T-helper 2 cell (primary cell): ENCODE measurements at places on chromosomes 11 and 22.
A peak's percentile ranks its signal among the peaks of the same experiment; 100 is the strongest.

GRCh38 chr11:130206141-130206540, 46.6 kb downstream of the ST14 start:
- no peak for DNase-seq

- DNase-seq = no peak
Observed at GRCh38 chr11:47109051-47109726, 67.5 kb downstream of the ARFGAP2 start.

- no peak for DNase-seq
Observed at GRCh38 chr22:29443861-29444792, 5.7 kb downstream of the RFPL1 start.

DNA sequence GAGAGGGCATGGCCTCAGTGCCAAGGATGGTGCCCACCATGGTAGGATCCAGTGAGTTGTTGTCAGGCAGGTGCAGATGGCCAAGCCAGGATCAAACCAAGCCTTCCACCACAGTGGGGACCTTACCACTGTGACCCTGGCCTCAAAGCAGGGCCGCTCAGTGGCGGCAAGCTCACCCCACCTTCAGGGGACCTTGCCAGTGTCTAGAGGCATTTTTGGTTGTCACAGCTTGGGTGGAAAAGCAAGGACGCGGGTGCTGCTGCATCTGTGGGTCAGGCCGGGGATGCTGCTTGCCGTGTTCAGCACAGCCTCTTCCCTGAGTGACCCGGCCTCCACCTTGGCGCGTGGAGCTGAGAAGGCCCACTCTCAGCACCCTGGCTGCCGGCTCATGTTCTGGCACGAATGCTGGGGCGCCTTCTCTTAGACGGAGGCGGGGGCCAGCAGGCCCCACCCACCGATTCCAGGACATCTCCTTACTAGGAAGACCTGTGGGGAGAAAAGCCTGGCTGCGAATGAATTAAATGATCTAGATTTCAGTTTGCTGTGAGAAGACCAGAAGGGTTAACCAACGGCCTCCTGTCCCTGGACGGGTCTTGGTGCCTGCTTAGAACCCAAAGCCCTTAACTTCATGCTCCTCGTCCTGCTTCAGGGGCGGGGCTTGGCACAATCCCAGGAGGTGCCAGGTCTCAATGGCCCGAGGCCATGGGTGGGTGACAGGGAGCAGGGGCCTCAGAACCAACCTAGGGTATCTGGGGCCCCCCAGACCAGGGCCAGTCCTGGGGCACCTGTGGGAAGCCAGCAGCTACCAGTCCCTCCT, 18.9 kb downstream of the TRMU start:
- DNase-seq = no peak

DNA sequence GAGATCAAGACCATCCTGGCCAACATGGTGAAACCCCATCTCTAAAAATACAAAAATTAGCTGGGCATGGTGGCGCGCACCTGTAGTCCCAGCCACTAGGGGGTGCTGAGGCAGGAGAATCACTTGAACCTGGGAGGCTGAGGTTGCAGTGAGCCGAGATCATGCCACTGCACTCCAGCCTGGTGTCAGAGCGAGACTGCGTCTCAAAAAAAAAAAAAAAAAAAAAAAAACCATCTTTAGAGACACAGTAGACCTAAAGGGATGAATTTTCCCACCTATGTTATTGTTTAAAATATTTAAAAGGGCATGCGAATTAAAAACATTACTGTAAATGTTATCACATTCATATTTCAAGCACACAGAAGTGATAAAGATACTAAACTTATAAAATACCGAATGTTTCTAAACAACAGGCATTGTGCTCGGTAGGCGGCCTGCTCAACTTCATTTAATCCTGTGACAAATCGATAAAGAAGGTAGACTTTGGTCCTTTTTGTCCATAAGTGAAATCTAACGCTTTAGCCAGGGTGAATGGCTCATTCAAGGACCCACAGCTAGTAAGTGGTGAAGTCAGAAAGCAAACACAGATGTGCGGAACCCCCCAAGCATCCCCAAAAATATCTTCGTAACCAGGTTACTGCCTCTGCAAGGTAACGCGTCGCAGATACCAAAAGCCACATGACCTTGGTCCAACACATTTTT, 16.1 kb downstream of the NCAPD3 start:
- peak; percentile 40 for DNase-seq

- DNase-seq = no peak
Observed at GRCh38 chr11:104619751-104620150, 278.5 kb downstream of the CASP12 start.

- no peak for DNase-seq
Observed at GRCh38 chr11:77035580-77035979, 1.4 kb downstream of the B3GNT6 start.

DNA sequence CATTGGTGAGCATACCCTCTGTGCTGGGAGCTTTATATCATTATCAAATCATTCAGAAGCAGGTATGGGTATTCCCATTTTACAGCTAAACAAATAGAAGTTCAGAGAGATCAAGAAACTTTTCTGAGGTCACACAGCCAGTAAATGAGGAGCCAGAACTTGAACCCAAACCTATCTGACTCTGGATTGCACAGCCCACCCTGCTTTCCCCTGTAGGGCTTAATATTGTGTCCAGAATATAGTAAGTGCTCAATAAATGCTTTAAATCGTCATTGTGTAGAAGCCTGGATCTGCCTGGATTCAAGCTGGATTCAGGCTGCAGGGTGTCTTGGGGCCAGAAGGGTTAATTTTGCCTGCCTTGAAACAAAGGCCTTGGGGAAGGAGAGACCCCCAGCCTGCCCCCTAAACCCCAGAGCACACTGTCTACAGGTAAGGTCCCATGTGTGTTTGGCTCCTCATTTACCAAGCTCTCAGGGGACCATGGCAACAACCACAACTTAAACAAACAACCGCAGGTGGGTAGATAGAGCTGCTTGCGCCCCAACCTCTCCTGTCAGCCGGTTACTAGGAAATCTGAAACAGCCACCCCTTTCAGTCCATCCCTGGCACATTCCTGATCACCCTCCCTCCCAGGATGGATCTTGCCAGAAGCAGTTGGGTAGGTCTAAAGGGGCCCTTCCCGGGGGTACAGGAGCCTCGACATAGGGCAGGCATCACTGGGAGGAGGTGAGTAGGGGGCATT, 3.0 kb upstream of the SEC14L3 start:
- peak; percentile 36 for DNase-seq

GRCh38 chr11:79335681-79336080, 105.1 kb downstream of the TENM4 start:
- no peak for DNase-seq

GRCh38 chr11:92180226-92180625, 44.4 kb upstream of the FAT3 start:
- DNase-seq = no peak

DNA sequence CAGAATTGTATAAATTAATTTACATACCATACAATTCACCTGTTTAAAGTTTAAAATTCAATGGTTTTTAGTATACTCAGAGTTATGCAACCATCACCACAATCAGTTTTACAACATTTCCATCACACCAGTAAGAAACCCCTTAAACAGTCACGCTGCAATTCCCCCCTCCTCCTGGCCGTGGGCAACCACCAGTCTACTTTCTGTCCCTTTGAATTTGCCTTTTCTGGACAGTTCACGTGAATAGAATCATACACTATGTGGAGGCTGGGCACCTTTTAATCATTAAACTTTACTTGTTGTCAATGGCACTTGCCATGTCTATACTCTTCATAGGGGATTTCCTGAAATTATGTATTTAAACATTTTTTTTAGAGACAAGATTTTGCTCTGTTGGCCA, 20.1 kb upstream of the SWAP70 start:
- DNase-seq = no peak

GRCh38 chr11:83122050-83122449, 34.9 kb upstream of the PCF11 start:
- no peak for DNase-seq

DNA sequence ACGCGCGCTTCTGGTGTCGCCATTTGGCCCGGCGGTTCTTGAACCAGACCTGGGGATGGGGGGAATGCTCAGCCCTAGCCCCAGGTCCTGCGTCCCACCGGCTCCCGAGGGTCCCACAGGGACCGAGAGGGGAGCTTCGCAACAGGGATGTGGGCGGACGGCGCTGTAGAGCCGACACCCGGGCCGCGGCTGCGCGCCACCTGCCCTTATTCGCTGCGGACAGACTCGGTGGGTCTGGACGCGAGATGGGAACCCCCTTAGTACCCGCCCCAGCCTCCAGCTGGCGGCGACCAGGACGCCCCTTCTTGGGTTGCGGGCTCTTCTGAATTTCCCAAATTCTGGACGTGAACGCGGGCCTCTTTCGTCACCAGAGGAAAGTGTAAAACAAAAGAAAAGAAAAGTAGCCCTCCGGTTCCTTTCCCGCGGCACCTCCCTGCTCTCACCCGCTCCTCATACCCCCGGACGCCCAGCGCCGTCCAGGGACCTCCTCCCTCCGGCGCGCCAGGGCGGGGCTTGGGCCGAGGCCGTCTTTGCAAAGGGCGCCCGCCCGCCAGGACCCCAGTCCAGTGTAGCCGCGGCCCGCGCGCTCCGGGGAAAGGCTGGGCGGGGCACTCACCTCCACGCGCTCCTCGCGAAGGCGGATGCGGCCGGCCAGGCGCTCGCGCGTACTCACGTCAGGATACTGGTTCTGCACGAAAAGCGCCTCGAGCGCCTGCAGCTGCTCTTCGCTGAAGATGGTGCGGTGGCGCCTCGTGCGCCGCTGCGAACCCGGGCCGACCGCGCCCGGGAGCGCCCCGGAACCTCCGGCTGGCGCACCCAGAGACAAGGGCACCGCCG, 827 bp downstream of the GSC2 start:
- DNase-seq = no peak

DNA sequence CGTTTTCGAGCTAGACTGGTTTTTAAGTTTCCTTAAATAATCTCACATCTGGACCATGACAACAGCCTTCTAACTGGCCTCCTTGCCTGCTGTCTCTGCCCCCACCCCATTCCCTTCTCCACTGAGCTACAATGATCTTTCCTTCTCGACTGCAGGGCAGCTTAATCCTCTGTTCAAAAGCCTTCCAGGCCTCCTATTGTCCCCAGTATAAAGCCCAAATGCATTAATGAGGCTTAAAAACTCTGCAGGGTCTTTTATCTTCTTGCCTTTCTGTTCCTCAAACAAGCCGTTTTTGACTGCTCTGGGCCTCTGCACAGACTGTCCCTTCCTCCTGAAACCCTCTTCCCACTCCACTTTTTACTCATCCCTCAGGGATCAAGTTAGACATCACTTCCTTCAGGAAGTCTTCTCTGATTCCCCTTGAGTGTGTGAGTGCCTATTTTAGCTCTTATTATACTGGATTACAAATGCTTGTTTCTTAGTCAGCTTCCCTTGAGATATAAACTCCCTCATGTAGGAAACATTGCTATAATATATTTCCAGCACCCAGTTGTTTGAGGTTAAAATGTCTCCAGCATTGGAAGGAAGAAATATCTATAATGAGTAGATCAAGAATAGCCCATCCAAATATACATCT, 23.6 kb upstream of the PAMR1 start:
- no peak for DNase-seq

DNA sequence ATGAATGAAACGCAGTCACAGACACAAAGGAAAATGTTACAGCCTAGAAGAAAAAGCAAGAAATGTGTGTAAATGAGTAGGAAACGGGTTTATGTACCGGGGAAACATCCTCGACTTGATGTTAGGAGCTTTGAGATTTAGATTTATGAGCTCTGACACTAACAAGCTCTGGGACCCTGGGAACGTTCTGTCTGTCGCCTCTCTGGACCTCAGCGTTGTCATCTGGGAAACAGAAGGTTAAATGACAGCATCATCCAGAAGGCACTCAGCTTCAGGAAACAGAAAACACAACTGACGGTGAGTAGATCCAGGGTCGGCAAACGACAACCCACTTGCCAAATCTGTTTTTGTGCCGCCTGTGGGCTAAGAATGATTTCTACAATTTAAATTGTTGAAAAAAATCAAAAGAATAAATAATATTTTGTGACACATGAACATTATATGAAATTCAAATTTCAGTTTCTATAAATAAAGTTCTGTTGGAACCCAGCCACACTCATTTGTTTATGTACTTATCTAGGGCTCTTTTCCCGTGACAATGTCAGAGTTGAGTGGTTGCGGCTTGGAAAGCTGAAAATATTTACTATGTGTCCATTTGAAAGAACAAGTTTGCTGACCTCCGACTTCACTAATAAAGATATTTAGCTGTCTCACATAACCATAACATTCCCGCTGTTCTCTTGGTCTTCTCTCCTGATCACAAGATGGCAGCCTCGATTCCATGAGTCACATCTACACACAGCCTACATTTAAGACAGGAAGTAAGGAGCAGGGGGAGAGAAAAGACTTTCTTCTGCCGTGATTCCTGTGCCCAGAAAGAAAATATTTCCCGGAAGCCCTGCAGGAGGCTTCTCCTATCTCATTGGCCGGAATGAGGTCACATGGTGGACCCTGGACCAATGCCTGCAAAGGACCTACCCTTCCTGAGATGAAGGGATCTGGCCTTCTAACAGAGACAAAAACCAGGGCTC, 47.1 kb upstream of the SYT13 start:
- no peak for DNase-seq

DNA sequence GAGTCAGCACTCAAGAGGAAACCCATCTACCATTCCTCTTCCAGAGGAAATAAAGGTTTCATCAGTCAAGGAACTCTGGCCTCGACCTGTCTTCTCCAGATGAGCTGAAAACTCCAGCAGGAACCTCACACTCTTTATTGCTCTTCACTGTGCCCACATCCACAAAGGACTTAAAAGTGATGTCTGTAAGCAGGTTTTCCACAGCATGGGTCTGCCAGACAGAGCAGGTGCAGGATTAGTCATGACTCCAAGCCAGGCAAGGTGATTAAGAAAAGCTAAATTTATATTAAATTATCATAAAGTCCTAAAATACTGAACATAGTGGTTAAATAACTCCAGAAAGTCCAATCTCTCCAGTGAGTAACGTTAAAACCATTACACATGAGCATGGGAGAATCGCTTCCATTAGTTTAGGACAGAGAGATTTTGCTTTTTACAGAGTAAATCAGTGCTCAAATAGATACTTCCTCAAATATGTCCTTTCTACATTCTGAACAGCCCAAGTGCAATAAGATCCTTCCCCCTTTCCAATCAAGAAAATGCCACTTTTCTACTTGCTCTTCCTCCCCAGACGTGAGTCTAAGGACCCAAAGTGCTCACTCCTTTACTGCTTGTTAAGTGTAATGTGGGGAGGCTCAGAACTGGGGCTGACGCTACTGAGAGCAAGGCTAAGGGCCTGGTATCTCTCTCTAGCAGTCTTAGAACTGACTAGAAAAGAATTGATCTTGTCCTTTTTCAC, 10.7 kb upstream of the CKAP5 start:
- DNase-seq = no peak

DNA sequence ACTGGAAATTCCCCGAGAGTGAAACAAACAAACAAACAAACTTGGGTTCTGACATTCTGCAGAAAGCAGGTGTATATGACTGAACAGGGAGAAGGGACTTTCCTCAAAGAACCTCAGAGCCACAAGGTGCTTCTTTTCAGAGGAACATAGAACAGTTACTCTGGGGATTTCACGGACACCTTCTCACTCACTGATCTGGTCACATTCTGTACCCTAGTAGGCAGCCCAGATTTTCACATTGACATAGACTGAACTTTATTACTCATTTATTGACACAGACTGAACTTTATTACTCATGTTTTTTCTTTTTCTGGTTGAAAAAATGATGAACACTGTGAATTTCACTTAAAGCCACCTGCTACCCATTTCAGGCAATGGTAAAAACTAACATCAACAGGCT, 263.0 kb downstream of the OPCML start:
- no peak for DNase-seq
